ENCODE measurements at places on chromosomes 4 and X. TPM values are rescaled to one million over a fixed set of nuclear protein-coding genes. Genes with fewer than 3 reads are reported as not detected.

CNKSR2 gene
- 1.3 TPM for polyA plus RNA-seq

PCDH7 gene
- 9.3 TPM for polyA plus RNA-seq

GC gene
- polyA plus RNA-seq: 50.6 TPM

P2RY10 gene
- 1.2 TPM for polyA plus RNA-seq

NUDT11 gene
- polyA plus RNA-seq: 5.3 TPM

PHOX2B gene
- polyA plus RNA-seq: 16.7 TPM

- H3K36me3 ChIP-seq: peaks cover 43% of the 10 kb centered on the region
- no peak for DNase-seq
- no peaks in the 10 kb centered on the region for H3K27me3 ChIP-seq
- H3K27ac ChIP-seq: no peak overlapping the region
- H3K4me3 ChIP-seq: no peak overlapping the region
These were observed 31.8 kb upstream of the CYP4V2 start for GRCh38 chr4:186159613-186160012.

DNA sequence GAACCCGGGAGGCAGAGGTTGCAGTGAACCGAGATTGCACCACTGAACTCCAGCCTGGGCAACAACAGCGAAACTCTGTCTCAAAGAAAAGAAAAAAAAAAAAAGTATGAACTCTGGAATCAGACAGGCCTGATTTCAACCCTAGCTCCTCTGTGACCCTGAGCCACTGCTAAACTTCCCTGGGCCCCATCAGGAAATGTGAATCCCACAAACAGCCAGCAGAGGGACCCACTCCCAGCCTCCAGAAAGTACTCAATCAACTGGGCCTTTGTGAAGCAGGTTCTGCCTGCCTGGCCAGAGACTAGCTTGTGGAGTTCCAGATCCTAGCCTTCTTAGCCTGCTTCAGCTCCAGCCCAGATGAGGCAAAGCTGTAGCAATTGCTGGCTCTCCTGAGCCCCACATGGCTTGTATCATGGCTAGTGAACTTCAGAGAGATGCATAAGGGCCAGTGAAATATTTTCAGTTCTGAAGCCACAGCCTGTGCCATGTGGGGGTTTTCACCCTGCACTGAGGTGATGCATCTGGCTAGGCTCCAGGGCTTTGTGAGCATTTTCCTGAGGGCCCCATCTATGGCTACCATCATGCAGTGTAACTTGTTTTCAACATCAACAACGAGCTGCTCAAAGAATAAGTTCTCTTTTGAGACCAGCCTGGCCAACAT is 7.2 kb upstream of the IDS start:
- no peaks in the 10 kb centered on the region for H3K4me1 ChIP-seq
- H3K27ac ChIP-seq: no peak overlapping the region
- no peak overlapping the region for H3K4me3 ChIP-seq
- peak; percentile 53 for DNase-seq
- no peaks in the 10 kb centered on the region for H3K36me3 ChIP-seq

- peaks cover 23% of the 10 kb centered on the region for H3K27me3 ChIP-seq
- DNase-seq: peak; percentile 68
- H3K27ac ChIP-seq: no peak overlapping the region
- peaks cover 13% of the 10 kb centered on the region for H3K4me1 ChIP-seq
- no peaks in the 10 kb centered on the region for H3K36me3 ChIP-seq
- no peak overlapping the region for H3K4me3 ChIP-seq
These were observed 117.1 kb downstream of the FAM53A start for GRCh38 chr4:1566838-1567518.

GRCh38 chr4:105624530-105624929 is 72.1 kb downstream of the ARHGEF38 start:
- no peaks in the 10 kb centered on the region for H3K4me1 ChIP-seq
- no peak overlapping the region for H3K4me3 ChIP-seq
- peaks cover 5% of the 10 kb centered on the region for H3K36me3 ChIP-seq
- no peak overlapping the region for H3K27ac ChIP-seq

DNA sequence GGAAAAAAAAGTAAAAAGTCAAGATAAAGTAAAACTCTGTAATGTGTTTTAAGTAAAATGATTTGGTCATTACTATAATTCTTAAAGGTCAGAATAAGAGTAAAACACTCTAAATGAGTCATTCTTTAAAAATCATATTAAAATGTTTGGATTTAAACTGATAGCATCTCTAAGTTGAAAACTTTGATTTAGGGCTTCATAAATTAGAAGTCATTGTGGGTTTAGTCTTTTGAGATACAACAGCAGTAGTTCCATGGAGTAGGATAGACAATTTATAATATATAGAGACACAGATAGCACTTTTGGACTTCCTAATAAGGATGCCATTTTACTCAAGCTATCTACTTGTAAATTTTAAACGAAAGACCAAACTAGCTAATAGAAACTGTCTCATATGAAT is 77.1 kb upstream of the PABPC4L start:
- H3K4me1 ChIP-seq: no peaks in the 10 kb centered on the region
- H3K27ac ChIP-seq: no peak overlapping the region
- H3K27me3 ChIP-seq: no peaks in the 10 kb centered on the region
- DNase-seq: no peak
- H3K4me3 ChIP-seq: no peak overlapping the region

DNA sequence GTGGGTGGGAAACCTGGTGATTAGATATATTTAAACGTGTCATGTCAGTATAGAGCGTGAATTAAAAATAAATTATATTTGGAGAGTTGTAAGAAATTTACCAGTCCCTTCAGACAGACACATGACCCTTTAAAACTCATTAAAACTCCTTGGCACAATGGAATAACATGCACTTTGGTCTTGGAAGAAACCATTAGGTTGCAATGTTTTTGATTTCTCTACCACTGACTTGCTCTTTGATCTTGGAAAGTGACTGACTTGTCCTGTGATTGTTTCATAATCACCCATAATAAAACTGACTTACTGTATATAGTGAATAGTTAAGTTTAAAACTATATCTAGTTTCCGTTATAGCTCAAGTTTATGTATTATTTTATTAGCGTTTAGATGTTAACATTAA is 35.8 kb downstream of the FHL1 start:
- no peaks in the 10 kb centered on the region for H3K36me3 ChIP-seq
- H3K27me3 ChIP-seq: no peaks in the 10 kb centered on the region
- no peaks in the 10 kb centered on the region for H3K4me1 ChIP-seq
- H3K27ac ChIP-seq: no peak overlapping the region
- peak; percentile 52 for DNase-seq

GRCh38 chr4:75672461-75673026 is 667 bp downstream of the G3BP2 start:
- peak overlapping the region; percentile 87 for H3K4me3 ChIP-seq
- H3K36me3 ChIP-seq: no peaks in the 10 kb centered on the region
- peaks cover 23% of the 10 kb centered on the region for H3K4me1 ChIP-seq
- H3K27me3 ChIP-seq: no peaks in the 10 kb centered on the region

Data from large intestine (tissue), 12 donors.